ENCODE measurements at places on chromosomes 4 and X.

GRCh38 chrX:111041018-111041462 lies 55.0 kb upstream of the PAK3 start:
- DNase-seq, result no peak

DNA sequence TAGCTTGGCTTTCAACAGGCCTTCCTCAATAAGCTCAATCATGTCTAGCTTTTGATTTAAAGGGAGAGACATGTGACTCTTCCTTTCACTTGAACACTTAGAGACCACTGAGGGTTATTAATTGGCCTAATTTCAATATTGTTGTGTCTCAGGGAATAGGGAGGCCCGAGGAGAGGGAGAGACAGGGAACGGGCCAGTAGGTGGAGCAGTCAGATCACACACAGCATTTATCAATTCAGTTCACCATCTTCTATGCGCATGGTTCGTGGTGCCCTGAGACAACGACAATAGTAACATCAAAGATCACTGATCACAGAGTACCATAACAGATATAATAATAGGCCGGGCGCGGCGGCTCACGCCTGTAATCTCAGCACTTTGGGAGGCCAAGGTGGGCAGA lies 17.8 kb downstream of the ZNF81 start:
- no peak for DNase-seq

DNA sequence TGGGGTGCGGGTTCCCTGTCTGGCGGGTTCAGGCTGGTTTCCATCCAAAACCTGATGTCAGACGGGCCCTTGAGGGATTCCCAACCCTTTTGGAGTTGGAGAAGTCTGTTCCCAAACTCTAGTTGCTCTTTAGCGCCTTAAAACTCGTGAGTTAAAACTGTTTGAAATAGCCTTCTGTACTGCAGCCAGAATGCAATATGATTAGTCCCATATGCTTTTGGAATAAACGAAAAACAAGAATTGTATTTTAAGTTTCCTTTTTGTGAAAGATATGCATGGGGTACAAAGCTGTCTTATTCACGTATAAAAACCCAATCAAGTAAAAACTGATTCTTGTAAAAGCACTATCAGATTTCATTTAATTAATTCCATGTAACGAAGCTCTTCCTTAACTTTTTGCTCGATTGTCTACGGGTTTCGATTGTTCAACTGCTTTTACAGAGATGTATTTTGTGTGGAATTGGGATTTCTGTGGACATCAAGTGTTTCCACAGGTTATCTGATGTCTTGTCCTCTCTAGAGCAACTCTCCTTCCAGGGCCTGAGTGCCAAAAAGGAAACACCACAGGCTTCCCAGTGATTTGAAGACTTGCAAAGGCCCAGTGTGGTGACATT lies 49.5 kb downstream of the CLDN34 start:
- DNase-seq, result no peak

DNA sequence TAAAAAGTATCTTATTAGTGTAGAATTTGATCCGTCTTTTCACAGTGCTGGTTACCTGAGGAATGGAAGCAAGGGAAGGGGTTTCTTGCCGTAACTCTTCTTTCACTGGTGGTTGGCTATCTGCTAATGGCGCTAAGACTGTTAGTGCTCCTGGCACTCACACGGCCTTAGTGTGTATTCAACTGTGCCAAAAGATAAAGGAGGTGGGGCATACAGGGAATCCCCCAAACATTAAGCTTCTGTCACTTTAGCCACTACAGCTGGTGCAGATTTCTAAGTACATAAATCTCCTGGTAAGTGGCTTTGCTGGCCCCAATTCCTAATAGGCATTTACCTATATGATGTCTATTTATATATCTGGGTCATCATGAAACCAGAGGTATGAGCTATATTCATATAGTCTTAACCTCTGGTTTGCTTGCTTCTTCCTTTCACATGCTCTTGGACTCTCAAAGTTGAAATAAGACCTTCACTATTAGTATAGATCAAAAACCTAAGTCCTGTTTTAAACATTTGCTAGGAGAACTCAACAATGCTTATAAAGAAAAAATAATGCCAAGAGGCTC lies 95.1 kb downstream of the TSPAN7 start:
- DNase-seq, result no peak

DNA sequence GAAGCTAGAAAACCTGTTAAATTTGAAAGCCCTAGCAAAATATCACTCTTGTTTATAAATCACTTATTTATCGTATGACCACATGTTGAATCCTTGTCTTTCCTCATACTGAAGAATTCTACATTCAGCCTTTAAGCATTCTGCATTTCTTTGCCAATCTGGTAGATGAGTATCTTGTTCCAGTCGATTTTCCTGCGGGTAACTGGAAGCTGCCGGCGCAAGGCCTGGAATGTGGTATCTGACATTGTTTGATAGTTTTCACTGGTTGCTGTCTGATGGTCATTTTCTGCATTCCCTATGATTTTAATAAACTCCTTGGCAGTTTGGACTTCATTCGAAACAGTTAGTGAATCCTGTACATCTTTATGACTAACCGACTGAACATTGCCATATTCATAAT lies 13.7 kb upstream of the PHKA1 start:
- no peak for DNase-seq

DNA sequence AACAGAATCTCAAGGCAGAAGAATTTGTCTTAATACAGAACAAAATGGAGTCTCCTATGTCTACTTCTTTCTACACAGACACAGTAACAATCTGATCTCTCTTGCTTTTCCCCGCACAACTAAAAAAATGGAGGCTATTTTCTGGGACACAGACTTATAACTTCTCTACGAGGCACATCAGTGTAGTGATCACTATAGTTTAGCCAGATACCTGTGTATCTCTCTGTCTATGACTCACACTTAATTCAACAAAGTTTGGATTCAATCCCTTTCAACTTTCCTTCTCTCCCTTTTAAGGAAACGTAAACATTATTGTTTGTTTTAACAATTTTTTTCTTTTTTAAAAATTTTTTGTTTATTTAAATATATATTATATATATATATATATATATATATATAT lies 29.4 kb downstream of the APELA start:
- no peak for DNase-seq
